ENCODE measurements at places on chromosomes 13 and 19.

GRCh38 chr19:54464630-54465425 is 1.2 kb upstream of the LENG9 start:
- no peak for DNase-seq

GRCh38 chr13:78978381-78978998 is 319.5 kb upstream of the OBI1 start:
- DNase-seq: peak; percentile 40

DNA sequence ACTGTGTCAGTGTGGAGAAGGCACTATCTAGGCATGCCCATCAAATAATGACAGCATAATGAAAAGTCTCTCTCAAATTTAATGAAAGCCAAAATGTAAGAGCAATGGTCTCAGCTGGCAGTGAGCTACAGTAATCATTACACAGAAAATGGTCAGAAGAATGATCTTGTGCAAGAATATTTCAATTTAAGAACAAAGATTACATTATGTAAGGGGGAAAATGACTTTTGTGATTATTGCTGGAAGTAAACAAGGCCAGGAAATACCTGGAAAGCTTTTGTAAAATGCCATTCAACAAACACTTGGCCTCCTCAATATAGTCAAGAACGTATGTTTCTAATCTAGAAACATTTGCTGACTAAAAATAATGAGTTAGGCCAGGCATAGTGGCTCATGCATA is 89.1 kb downstream of the CAB39L start:
- no peak for DNase-seq

DNA sequence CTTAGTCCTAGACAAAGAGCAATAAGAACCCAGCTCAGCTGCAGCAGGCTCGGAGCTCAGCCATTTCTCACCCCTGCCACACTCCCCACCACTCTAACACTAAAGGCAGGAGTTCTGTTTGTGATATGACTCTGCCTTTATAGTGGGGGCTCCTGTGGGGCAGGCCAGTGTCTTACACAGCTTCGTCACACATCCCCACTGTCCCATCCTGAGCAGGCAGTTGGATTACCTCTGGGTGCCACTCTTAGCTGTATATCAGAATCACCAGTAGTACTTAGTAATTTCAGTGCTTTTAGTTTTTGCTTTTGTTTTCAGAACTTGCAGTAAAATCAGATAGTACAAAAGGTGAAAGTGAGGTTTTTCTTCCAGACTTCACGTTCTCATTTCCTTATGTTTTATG is 16.8 kb downstream of the SAMD4B start:
- no peak for DNase-seq

DNA sequence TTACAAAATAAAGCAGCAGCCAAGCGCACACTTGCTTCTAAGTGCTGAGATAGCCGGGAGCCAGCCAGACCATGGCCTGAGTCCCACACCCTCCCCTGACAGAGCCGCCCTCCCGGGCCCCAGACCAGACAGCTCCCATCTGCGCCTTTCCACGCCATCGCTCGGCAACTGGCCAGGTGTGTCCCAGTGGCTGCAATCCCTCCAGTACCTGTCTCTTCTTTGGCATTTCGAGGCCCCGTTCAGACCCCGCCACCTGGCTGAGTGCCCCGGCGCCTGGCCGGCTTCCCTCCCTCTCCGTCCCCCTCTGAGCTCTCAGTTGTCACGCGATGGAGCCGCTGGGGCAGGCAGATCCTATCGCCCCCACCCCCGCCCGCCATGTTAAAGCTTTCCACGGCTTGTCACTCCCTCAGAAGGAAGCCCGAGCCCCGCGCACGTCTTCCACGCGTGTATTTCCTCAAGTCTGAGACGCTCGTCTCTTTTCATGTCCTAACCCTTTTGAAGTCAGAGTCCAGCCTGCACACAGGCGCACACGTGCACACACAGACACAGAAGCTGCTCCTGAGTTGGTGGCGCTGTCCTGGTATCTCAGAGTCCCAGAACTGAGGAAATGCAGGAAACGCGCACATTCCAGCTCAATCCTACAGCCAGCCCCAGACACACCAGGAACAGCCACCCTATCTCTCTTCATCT is 7.9 kb downstream of the MLLT1 start:
- DNase-seq: no peak

DNA sequence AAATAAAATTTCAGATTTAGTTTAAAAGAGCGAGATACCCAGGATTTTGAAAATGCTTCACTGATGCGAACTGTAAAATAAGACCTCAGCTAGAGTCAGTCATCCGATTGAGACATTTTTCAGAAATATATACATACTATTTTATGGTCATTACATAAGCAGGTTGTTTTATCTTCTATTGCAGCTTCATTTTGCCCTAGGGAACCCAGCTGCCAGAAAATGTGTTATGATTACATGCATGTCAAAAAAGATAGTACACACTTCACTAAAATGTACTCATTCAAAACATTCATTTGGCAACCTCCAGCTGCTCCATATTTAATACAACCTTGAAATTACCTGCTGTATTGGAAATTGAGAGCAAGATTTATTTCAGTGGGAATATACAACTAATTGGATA is 483.8 kb upstream of the SLITRK6 start:
- DNase-seq: no peak

- DNase-seq: peak; percentile 91
Observed at GRCh38 chr13:95246292-95247082, 54.8 kb downstream of the ABCC4 start.

- no peak for DNase-seq
Observed at GRCh38 chr19:36449059-36449670, 30.7 kb upstream of the ZFP82 start.

- no peak for DNase-seq
Observed at GRCh38 chr13:59478908-59479307, 684.8 kb downstream of the DIAPH3 start.

- no peak for DNase-seq
Observed at GRCh38 chr19:57560049-57560491, 407 bp upstream of the ZNF550 start.

DNA sequence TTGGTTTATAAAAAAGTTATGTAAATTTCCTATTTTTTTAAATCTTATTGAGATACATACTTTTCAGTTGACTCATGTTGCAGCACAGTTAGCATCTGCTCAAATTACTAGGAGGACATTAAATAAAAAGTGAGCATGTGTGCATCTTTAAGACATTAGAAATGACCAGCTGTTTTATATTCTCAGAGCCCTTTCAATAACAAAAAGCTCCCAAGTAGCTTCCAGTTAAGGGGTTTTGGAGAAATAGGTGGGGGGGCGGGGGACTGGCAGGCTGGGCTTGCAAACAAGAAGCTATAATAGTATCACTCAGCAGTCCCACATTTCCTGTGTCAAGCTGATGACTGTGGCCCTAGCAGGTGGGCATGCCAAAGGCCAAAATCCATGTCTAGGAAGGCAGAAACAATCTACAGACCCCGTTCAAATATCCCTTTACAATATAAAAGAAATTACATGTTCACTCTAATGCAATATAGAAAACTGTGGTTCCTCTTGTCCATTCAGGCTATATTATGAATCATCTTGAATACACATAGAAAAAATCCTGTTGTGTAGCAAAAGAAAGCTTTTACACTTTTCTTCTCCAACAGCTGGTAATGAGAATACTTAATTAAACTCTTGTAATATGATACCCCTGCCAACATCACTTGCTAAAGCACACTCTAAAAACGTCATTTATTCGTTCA is 1713.2 kb upstream of the SLC10A2 start:
- no peak for DNase-seq
